ENCODE measurements at places on chromosomes 7 and 10. TPM values are rescaled to one million over a fixed set of nuclear protein-coding genes. Genes with fewer than 3 reads are reported as not detected.
A peak's percentile ranks its signal among the peaks of the same experiment; 100 is the strongest.

DNA sequence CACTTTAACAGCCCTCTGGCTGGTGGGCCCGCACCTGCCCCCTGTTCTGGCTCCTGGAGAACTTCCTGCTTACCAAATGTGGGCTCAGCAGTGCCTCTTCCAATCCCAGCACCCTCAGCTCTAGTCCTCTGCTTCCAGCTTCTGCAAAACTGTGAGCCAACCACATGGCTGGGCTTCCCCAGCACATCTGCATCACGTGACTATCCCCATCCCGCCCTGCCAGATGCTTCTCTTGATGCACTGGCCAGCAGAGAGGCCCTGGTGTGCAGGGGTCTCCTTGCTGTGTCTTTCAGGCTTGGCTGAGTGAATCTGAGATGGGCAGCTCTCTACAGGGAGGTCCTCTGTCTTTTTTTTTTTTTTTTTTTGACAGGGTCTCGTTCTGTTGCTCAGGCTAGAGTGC is 43.8 kb upstream of the DMBT1 start:
- H3K27ac ChIP-seq = no peak overlapping the region
- DNase-seq = no peak
- H3K36me3 ChIP-seq = no peaks in the 10 kb centered on the region
- peaks cover 25% of the 10 kb centered on the region for H3K27me3 ChIP-seq
- H3K4me3 ChIP-seq = no peak overlapping the region

DNA sequence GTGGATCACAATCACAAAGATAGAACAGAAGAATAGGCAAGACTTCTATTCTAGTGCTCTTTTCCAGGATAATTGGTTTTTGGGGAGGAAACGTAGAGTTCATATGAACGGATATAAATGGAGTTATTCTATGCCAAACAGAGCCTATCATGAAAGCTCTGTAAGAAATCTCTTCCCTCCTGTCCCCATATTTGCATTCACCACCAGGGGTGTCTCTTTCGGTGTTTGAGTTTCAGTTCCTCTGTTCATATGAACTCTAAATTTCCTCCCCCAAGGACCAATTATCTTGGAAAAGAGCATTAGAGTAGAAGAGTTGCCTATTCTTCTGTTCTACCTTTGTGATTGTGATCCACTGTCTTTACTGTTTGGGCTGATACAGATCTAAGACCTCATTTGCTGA is 48.3 kb upstream of the CDC14C start:
- no peaks in the 10 kb centered on the region for H3K36me3 ChIP-seq
- no peaks in the 10 kb centered on the region for H3K4me1 ChIP-seq
- no peak for DNase-seq
- no peaks in the 10 kb centered on the region for H3K27me3 ChIP-seq
- H3K4me3 ChIP-seq = no peak overlapping the region

DNA sequence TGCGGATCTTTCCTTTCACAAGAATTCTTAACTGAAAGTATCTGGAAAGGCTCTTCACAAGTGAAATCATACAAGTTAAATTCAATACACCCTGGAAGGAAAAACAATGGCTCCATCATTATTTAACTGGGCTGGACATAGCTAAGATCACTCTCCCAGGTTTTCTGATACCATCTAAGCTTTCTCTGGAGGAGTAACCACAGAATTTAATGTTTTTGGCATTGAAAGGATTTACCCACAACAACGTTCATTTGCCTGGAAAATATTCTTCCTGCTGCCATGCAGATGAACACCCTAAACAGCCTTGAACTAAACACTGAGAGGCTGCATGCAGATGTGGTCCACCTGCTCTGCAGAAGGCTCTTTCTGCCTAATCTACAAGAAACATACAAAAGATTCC is 4.3 kb downstream of the NEBL start:
- DNase-seq = no peak
- H3K27ac ChIP-seq = no peak overlapping the region
- H3K36me3 ChIP-seq = no peaks in the 10 kb centered on the region
- no peak overlapping the region for H3K4me3 ChIP-seq
- H3K27me3 ChIP-seq = no peaks in the 10 kb centered on the region
- H3K4me1 ChIP-seq = no peaks in the 10 kb centered on the region

DNA sequence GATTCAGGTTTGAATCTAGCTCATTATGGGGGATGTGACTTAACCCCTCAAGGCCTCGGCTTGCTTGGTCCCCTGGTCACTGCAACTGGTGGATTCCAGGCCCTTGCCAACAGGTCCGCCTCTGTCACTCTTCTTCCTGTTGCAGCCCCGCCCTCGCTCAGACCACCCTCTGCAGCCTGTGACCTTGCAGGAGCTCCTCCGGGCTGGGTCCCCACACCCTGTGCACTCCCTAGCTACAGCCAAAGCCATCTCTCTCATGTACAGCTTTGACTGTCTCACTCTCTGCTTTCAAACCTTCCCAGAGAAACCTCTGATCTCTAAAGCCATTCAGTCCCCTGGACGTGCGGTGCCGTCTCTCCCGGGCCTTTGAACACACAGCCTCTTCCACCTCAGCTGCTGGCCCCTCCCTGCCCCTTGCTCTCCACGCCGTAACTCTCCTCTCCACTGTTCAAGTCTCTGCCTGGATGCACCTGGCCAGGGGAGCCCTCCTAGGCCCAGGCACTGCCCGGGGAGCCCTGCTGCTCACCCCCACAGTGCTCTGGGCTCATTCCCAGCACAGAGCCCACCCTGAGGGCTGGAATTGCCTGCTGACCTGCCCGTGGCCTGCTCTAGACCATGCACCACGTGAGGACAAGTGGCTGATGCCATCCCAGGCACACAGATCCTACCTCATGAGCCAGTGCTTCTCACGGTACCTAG is 485.8 kb upstream of the FOXK1 start:
- H3K36me3 ChIP-seq = no peaks in the 10 kb centered on the region
- H3K4me3 ChIP-seq = no peak overlapping the region

GRCh38 chr7:132131196-132131595 is 445.1 kb downstream of the PLXNA4 start:
- peaks cover 26% of the 10 kb centered on the region for H3K36me3 ChIP-seq
- no peak for DNase-seq
- H3K4me3 ChIP-seq = no peak overlapping the region
- peaks cover 15% of the 10 kb centered on the region for H3K4me1 ChIP-seq

GRCh38 chr10:120514035-120514620 is 57.1 kb downstream of the PLPP4 start:
- H3K4me1 ChIP-seq = no peaks in the 10 kb centered on the region
- no peak overlapping the region for H3K4me3 ChIP-seq
- peak; percentile 57 for DNase-seq
- no peaks in the 10 kb centered on the region for H3K36me3 ChIP-seq
- no peak overlapping the region for H3K27ac ChIP-seq

GRCh38 chr10:13945390-13946208 is 358.8 kb downstream of the PRPF18 start:
- no peak for DNase-seq
- H3K36me3 ChIP-seq = no peaks in the 10 kb centered on the region
- H3K4me1 ChIP-seq = no peaks in the 10 kb centered on the region

The BMS1 gene
- total RNA-seq = 17.5 TPM

The CC2D2B gene
- 0.34 TPM for total RNA-seq
